Thoracic aorta endothelial cell (primary cell): ENCODE measurements at places on chromosomes 1 and 21. TPM values are rescaled to one million over a fixed set of nuclear protein-coding genes. Genes with fewer than 3 reads are reported as not detected.

The CDC14A gene
- total RNA-seq: 35.1 and 36.0 TPM in 2 replicates

The SETD4 gene
- total RNA-seq: 18.4 and 22.5 TPM in 2 replicates

The TSSK3 gene
- total RNA-seq: 0.27 and 0.65 TPM in 2 replicates

The IQGAP3 gene
- total RNA-seq: 32.6 and 51.6 TPM in 2 replicates

The SPRR2E gene
- not detected in 2 replicates for total RNA-seq

The TRIM17 gene
- total RNA-seq: not detected in 2 replicates

The BACE2 gene
- total RNA-seq: 143 and 259 TPM in 2 replicates

The CCNL2 gene
- total RNA-seq: 140 and 162 TPM in 2 replicates

The SLFNL1 gene
- 0.27 and 0.29 TPM in 2 replicates for total RNA-seq

The LCE1A gene
- total RNA-seq: not detected in 2 replicates

The FOXD2 gene
- 0.07 and 0.13 TPM in 2 replicates for total RNA-seq

The ZNF669 gene
- total RNA-seq: 8.3 and 12.9 TPM in 2 replicates

The TSPAN1 gene
- total RNA-seq: 0.80 and 0.93 TPM in 2 replicates

The SLAMF1 gene
- total RNA-seq: not detected in 2 replicates

The KLHDC7A gene
- not detected in 2 replicates for total RNA-seq

The OLIG2 gene
- total RNA-seq: not detected in 2 replicates

The CDA gene
- 1.5 and 2.0 TPM in 2 replicates for total RNA-seq

The TAF1A gene
- 9.2 and 13.2 TPM in 2 replicates for total RNA-seq

The CD1E gene
- not detected in 2 replicates for total RNA-seq

The CD84 gene
- total RNA-seq: not detected in 2 replicates

The SYT11 gene
- total RNA-seq: 36.2 and 39.1 TPM in 2 replicates

The SPRR1B gene
- not detected in 2 replicates for total RNA-seq

The CYP4A11 gene
- not detected in 2 replicates for total RNA-seq

The FCRL2 gene
- total RNA-seq: not detected in 2 replicates

The CSMD2 gene
- total RNA-seq: under 0.01 and 0.14 TPM in 2 replicates

The DHX9 gene
- 263 and 296 TPM in 2 replicates for total RNA-seq

The SDHB gene
- 143 and 144 TPM in 2 replicates for total RNA-seq

The AMY1C gene
- total RNA-seq: not detected in 2 replicates

The CHI3L1 gene
- 1.7 and 2.9 TPM in 2 replicates for total RNA-seq

The NUP210L gene
- under 0.01 and 0.07 TPM in 2 replicates for total RNA-seq

The ACOT11 gene
- 4.1 and 8.7 TPM in 2 replicates for total RNA-seq

The DMRTA2 gene
- not detected in 2 replicates for total RNA-seq

The OR2L2 gene
- not detected in 2 replicates for total RNA-seq

The MX2 gene
- 0.13 and 0.50 TPM in 2 replicates for total RNA-seq

The C1QTNF12 gene
- total RNA-seq: 1.1 TPM in 1 of 2 replicates, not detected in the other

The PHLDA3 gene
- 26.6 and 29.9 TPM in 2 replicates for total RNA-seq

The CFHR2 gene
- not detected in 2 replicates for total RNA-seq

The FCAMR gene
- not detected in 2 replicates for total RNA-seq

The ZBTB8OS gene
- total RNA-seq: 31.0 and 36.3 TPM in 2 replicates

The PHGDH gene
- total RNA-seq: 15.5 and 28.6 TPM in 2 replicates

The CRP gene
- 0.29 TPM in 1 of 2 replicates, not detected in the other for total RNA-seq

The LORICRIN gene
- not detected in 2 replicates for total RNA-seq

The NPHS2 gene
- total RNA-seq: not detected in 2 replicates

The CHIA gene
- total RNA-seq: not detected in 2 replicates

The FNDC10 gene
- total RNA-seq: 0.65 and 0.80 TPM in 2 replicates

The FH gene
- total RNA-seq: 135 and 162 TPM in 2 replicates

The AMPD1 gene
- total RNA-seq: not detected in 2 replicates

The PRKCZ gene
- total RNA-seq: 0.40 and 0.72 TPM in 2 replicates

The PAQR6 gene
- total RNA-seq: 0.27 and 0.36 TPM in 2 replicates

The NFIA gene
- 32.1 and 43.4 TPM in 2 replicates for total RNA-seq

The C1orf141 gene
- total RNA-seq: not detected in 2 replicates

The CCDC17 gene
- total RNA-seq: 1.7 TPM in 2 replicates

The DLGAP3 gene
- 0.07 and 0.13 TPM in 2 replicates for total RNA-seq

The SERPINC1 gene
- not detected in 2 replicates for total RNA-seq

The KCNA3 gene
- not detected in 2 replicates for total RNA-seq

The PRAMEF12 gene
- not detected in 2 replicates for total RNA-seq

The LRRC71 gene
- total RNA-seq: 0.27 and 0.36 TPM in 2 replicates

The WNT4 gene
- 0.27 and 0.29 TPM in 2 replicates for total RNA-seq
